ENCODE measurements at places on chromosomes 2 and 18.

DNA sequence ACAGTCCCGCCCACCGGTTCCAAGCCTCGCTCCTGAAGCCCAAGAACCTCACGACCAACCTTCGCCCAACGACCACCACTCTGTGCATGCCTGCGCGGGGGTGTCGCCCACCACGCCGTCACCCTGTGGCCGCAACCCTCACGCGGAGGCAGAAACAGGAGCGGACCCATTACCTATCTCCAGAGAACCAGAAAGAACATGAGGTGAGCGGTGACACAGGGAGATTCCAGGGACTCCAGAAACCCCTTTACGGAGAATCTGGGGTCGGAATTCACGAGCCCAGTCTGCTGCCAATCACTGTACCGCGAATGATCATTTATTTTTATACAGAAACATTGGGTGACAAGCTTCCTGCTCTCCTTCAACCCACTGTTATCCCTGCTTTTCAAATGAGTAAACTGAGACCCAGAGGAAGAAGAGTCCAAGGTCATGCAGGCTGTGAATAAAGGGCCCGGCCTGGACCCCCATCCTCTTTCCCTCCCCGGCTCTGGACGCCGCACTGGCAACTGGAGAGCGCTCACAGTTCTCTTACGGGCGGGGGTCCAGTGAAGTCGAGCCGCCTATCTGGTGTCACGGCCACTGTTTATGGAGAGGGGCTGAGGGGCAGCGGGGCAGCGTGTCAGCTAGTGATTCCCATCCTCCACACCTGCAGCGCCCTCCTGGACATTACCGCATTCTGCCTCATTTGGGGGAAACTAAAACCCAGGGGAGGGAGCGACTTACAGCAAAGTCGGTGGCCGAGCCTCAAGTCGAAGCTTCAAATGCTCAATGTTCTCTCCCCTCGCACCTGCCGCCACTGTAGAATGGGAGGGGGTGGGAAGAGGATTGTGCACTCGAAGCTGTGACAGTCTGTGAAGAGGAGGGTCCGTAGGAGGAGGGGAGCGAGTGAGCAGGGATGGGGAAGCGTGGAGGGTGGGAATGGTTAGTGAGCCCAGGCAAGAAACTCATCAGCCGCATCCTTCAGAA, 723 bp upstream of the SLC30A3 start:
- DNase-seq: no peak

GRCh38 chr2:143933946-143934569, 585.9 kb downstream of the ZEB2 start:
- no peak for DNase-seq

DNA sequence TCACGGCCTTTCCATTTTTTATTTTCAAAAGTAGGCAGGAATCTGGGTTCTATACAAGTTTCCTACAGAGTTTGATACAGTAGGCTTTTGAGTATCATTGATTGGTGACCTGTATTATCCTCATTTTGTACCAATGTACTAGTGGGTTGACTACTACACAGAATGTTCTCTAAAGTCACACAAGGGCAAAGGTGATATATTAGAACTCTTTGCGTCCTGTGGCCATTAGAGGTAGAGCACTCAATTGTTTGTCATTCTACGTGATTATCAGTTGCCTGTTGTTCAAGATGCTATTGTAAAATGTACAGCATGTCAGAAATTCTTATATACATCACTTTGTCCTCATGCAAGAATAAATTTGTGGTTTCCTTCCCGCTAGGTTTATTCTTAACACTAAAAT, 24.8 kb downstream of the WDR75 start:
- DNase-seq: no peak

- no peak for DNase-seq
Measured at GRCh38 chr2:223954401-223954800, 2.9 kb upstream of the MRPL44 start.

GRCh38 chr2:20553580-20553979, 97.3 kb downstream of the HS1BP3 start:
- DNase-seq: no peak

- no peak for DNase-seq
Measured at GRCh38 chr2:70896765-70897202, 38.9 kb upstream of the ATP6V1B1 start.

DNA sequence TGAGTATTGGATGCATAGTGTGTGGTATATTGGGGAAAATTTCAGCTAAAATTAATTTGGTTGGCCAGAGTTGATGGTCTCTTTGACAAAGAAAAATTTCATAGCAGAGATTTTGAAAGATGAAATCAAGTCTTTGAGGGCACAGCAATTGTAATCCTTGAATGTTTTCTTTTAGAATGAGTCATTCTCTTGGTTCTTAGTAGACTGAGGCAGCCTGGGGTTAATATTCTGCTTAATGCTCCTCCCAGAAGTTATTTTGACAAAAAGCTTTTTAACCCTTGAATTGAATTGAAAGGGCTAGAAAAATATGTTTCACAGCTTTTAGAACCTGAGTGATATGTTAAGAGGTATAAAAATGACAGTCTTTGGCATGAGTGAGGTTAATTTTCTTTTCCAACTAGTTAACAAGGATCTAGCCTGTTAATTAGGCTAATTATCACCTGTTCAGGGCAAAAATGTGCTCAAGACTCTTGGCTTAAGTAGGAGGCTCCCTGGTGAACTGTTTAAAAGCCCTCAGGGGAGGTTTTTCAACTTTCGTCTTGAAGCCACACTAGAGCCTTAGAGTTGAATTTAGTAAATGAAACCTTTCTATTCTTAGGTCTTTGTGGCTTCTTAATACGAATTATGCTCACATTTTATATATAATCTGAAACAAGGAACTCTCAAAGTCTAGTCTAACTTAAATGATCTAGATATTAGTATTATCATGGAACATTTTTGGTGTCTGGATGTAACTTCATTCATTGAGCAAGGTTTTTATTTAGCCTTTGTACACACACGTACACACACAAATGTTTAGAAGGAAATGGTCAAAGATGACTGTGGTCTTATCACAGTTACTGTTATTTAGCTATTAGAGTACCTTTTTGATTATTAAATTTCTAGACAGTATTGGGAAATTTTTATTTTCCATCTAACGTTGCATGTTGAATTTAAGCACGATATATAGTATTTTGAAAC, 272.5 kb downstream of the ZNF407 start:
- no peak for DNase-seq

DNA sequence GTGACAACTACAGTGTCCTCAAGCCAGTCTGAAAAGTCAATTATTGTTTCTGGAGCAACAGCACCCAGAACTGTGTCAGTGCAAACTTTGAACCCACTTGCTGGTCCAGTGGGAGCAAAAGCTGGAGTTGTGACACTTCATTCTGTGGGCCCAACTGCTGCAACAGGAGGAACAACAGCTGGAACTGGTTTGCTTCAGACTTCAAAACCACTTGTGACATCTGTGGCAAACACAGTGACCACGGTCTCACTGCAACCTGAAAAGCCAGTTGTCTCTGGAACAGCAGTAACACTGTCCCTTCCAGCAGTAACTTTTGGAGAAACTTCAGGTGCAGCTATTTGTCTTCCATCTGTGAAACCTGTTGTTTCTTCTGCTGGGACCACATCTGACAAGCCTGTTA, 59.8 kb downstream of the TAF4B start:
- no peak for DNase-seq

DNA sequence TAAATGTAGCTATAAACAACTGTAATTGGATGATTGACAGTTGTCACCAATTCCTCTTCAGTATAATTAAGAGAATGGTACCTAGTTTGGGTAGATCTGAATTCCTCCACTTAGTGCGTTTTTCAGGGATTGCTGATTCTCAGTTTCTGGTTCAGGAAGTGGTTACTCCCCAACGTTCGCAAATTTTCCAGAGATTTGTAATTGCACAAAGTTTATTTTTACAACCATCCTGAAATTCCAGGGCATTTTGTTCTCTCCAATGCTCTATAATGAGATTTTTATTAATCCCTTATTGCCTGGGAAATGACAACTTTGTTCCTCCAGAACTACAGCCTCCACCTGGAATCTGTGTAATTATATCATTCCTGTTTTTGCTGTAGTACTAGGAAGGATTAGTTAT, 710.6 kb upstream of the ZEB2 start:
- no peak for DNase-seq

Measured in hematopoietic multipotent progenitor cell treated with erythropoietin and hydrocortisone succinate and interleukin-3 and kit ligand, for 8 days (in vitro differentiated cells).